ENCODE measurements at places on chromosomes 7 and 10.

GRCh38 chr7:100017300-100017699 is 1.9 kb downstream of the ZKSCAN1 start:
- DNase-seq: no peak

DNA sequence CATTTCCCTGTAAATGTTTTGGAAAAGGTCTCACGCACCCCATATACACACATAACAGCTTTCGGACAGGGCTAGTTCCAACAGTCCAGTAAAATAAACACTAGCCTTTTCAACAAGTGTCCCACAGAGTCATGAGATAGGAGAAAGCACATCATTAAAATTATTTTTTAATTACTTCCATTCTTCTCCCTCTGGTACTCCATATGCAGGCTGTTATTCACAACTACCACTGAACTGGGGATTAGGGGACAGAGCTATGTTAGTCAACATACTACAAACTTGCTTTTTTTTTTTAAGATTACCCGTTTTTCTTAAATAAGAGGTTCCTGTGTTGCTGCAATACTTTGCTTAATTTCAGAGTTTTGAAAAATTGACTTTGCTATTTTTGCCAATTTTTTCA is 576.6 kb upstream of the KCND2 start:
- no peak for DNase-seq

GRCh38 chr10:71765176-71765904 is 8.0 kb downstream of the VSIR start:
- no peak for DNase-seq

- DNase-seq: no peak
Measured at GRCh38 chr10:83702731-83703130, 436.6 kb upstream of the GHITM start.

DNA sequence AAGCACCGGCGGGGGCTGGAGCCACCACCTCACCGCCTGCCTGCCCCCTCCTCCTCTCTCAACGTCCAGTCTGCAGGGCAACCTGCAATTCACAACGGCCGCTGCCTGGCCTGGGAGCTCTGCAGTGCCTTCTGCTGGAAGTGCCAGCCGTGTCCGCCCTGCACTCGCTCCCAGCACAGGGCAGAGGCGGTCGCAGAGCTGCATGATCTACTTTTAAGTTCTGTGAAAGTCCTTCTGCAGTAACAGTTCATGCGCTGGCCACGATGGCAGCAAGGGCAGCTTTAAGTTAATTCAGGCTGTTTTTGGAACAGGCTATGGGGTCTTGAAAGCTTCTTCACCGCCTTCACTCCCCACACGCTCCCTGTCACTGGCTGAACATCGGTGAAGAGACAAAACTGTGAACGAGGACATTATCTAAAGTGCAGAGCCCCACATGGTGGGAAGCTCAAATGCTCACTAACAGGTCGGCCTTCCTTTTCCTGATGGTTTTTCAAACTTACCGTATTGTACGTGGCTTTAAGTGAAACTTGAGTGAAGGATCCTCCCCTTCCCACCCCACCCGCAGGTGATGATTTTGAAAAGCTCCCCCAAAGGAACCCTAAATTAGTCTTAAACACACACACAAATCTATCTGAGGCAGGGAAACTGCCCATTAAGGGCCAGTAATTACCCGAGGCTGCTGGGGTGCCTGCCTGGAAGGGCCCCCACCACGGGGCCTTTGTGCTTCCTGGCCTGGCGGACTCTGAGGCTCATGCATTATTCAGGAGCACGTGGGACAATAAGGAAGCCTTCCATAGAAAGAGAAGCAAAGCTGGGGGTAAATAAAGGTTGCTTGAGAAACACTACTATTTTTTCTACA is 504.3 kb downstream of the DNAJB6 start:
- DNase-seq: no peak

DNA sequence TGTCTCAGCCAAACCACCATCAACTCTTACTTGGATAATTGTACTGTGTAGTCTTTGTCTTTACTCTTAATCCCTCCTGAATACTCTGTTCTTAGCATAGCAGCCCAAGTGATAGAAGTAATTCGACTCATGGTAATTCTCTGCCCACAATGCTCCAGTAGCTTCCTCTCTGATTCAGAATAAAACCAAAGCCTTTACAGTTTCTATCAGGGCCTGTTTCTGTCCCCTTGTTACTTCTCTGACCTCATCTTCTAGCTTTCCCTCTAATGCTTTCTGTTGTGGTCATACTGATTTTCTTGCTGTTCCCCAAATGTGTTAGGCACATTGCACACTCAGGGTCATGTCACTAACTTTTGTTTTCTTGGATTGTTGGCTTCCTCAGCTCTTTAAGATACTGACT is 8.0 kb downstream of the ZNF518A start:
- DNase-seq: no peak
